ENCODE measurements at places on chromosomes 6 and 20.

DNA sequence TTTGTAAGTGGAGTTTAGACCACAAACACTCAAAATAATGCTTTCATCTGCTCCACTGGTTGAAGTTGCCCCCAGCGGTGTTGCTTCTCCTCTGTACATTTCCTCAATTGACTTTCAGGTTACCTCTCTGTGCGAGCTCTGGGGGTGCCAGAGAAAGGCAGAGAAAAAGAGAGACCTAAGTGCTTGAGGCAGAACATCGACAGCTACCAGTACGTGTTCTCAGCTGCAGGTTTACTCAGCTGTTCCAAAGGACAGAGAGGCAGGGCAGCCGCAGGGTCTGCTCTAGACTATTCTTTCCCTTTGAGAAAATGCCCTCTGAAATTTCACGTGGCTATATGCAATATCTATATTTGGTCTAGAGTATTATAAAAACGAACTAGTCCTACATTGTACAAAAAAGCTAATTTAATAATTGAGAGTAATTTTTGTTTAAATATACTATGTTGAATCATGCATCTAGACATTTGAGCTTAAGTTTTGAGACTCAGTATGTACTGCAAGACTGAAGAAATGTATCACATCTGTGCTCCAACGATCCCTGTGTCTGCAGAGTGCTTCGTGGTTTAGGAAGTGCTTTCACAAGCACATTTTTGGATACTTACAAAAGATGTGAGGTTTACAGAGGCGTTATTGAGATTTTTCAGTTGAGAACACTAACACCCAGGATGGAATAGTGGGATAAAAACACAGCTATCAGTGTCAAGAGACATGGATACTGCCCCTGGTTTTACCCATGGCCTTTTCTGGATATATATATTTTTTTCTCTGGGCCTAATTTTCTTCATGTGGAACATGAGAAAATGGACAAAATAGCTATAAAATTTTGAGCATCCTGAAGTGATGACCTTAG, 453.6 kb upstream of the FLRT3 start:
- DNase-seq: no peak

- DNase-seq: no peak
Measured at GRCh38 chr6:136930528-136930927, 8.4 kb downstream of the SLC35D3 start.

GRCh38 chr20:62822788-62823651, 6.2 kb downstream of the COL9A3 start:
- DNase-seq: no peak

GRCh38 chr20:12153628-12154027, 235.9 kb downstream of the BTBD3 start:
- no peak for DNase-seq

DNA sequence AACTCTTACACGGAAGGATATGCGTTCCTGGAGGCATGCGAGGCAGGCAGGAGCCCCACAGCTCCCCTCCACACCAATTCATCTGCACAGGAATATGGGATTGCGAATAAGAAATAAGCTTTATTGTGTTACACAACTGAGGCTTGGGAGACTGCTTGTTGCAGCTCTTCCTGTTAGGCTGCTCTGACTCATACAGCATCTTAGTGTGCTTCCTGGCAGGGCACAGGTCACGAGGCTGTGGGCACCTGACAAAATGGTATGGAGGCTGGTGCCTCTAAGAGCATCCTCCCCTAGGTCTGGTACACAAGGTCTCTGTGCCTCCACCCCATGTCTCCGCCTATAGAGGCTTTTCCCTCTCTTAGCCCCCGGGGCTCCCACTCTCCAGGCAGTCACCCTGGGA, 6.8 kb downstream of the SLC22A3 start:
- no peak for DNase-seq
